ENCODE measurements at places on chromosomes 12 and 14.

- DNase-seq: peak; percentile 51
Observed at GRCh38 chr12:2691345-2692071, 103.3 kb upstream of the FKBP4 start.

DNA sequence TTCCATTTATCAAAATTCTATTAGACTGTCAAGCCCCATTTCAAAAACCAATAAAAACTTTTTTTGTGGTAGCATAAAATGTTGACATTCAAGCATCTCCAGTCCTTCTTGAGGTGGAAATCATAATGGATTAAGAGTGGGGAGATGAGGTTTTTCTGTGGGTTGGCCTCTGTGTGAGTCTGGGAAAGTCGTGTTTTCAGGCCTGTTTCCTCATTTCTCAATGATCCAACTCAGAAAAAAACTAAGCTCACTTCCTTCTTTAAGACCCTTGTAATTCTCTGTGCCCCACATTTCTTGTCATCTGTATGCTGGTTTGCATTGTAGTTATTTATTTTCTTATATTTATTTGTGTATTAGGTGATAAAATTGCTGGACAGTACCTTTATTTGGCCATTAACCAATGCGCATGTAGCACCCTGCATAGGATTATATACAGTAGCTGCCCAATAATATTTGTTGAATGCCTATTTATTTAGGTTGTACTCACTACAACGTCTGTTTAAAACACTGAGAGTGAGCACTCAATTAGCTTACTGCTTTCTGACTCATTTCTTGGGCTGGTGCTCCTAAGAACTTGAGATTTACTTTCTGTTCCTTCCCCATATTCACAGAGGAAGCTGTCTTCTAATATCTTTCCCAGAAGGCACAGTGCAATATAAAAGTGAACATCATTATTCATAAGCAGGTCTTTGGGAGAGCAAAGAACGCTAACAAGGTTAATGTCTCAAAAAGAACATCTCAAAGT, 121.9 kb downstream of the DNAI7 start:
- DNase-seq: no peak

DNA sequence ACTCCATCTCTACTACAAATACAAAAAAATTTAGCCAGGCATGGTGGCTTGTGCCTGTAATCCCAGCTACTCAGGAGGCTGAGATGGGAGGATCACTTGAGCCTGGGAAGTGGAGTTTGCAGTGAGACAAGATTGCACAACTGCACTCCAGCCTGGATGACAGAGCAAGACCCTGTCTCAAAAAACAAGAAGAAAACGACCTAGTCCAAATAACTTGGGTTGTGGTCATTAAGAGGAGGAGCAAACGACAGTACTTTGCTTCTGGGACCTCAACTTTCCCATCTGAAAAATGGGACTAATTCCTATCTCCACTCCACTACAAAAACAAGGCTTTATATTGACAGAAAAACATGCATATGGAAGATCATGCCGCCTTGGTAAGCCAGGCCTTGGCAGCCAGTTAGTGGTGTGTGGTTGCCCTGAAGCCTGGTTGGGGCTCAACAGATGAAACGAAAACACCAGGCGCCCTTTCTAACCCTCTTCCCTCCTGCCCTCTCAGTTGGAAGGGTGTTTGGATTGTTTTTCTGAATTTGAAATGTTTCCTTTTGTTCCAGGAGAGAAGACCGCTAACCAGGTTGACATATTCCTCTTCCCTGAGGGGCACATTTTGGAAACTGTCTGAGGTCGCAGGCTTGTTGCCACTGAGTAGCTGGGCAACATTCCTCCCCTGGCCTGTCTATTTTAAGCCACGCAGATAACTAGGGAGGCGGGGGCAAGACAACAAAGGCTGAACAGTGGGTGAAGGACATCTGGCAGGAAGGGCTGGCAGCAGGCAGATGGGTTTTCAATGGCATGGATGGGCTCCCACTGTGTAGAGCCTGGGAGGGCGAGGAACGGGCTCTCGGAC, 13.7 kb upstream of the VPS37B start:
- no peak for DNase-seq

GRCh38 chr12:28987538-28988324, 161.3 kb upstream of the FAR2 start:
- no peak for DNase-seq

- DNase-seq: peak; percentile 64
Observed at GRCh38 chr14:74619672-74620131, 7.7 kb upstream of the LTBP2 start.

DNA sequence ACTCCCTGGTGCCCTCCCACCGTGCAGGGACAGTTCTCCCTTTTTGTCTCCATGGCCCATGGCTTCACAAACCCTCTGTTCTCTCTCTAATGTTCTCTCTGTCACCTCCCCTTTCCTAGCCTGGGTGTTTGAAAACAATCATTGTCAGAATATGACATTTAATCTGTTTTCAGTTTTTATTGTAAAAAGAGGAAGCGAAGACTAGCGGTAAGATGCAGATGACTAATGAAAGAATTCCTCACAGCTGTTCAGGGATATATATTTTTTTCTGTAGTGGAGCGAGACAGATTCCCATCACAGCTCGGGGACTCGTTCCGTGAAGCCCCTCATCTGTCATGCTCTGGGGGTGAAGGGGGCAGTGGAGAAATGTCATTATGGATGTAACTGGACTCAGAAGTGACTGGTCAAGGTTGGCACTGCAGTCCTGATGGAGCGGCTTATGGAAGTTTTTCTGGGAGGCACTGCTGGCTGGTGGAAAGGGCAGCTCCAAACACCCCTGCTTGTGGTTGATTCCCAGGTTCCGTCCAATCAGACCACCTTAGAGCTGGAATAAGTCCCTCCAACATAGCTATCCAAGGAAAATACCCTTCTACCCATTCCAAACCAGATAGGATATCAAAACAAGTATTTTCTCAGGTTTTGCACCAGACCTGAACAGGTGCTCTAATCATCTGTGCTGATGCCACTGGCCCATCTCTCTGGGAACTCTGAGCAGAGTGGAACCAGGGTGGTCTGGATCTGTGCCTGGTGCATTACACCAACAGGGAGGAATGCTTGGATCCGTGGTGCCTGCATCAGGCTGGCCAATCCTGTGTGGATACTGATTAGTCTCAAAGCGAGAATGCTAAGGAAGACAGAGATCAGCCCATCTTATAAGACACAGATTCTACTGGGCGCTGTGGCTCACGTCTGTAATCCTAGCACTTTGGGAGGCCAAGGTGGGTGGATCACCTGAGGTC, 84.7 kb downstream of the GPATCH2L start:
- DNase-seq: no peak

- DNase-seq: no peak
Observed at GRCh38 chr12:75933101-75933500, 98.5 kb downstream of the PHLDA1 start.

- no peak for DNase-seq
Observed at GRCh38 chr12:111870706-111871105, 28.7 kb downstream of the MAPKAPK5 start.

GRCh38 chr12:106089935-106090334, 48.8 kb downstream of the NUAK1 start:
- no peak for DNase-seq

DNA sequence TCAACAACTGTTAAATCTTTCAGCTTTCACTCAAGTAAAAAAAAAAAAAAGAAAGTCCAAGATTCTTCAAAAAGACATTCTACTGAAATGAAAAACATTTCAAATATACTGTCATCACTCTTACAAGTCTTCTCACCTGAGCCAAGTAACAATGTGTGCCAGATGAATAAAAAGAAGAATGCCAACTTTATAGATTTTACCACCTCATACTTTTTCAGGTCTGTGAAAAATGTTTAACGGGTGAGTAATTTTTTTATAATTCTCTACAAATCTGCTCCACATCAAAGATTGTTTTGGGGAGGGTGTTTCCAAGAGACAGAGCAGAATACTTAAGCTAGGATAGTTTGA, 181.0 kb upstream of the BMP4 start:
- DNase-seq: no peak

- peak; percentile 10 for DNase-seq
Observed at GRCh38 chr14:70706177-70706576, 64.5 kb downstream of the TTC9 start.

DNA sequence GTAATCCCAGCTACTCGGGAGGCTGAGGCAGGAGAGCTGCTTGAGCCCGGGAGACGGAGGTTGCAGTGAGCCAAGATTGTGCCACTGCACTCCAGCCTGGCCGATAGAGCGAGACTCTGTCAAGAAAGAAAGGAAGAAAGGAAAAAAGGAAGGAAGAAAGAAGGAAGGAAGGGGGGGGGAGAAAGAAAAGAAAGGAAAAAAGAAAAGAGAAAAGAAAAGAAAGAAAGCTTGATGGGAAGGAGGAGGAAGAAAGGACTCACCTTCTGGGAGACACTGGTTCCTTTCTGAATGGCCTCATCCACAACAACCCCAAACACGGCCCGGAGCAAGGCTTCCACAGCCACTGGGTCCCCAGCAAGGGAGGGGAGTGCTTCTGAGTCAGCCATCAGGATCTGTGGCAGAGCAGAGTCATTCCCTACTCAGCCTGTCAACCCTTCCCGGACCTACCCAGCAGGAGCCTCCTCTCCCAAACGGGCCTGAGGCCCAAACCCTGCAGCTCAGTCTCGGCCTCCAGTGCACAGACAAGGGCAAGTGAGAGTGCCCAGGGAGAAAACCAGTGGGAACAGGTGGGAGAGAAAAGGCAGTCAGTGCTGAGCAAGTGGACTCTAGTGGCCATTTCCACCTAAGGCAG, 7.3 kb upstream of the ZNF740 start:
- DNase-seq: no peak

- DNase-seq: no peak
Observed at GRCh38 chr12:108324351-108325017, 14.6 kb downstream of the CMKLR1 start.

DNA sequence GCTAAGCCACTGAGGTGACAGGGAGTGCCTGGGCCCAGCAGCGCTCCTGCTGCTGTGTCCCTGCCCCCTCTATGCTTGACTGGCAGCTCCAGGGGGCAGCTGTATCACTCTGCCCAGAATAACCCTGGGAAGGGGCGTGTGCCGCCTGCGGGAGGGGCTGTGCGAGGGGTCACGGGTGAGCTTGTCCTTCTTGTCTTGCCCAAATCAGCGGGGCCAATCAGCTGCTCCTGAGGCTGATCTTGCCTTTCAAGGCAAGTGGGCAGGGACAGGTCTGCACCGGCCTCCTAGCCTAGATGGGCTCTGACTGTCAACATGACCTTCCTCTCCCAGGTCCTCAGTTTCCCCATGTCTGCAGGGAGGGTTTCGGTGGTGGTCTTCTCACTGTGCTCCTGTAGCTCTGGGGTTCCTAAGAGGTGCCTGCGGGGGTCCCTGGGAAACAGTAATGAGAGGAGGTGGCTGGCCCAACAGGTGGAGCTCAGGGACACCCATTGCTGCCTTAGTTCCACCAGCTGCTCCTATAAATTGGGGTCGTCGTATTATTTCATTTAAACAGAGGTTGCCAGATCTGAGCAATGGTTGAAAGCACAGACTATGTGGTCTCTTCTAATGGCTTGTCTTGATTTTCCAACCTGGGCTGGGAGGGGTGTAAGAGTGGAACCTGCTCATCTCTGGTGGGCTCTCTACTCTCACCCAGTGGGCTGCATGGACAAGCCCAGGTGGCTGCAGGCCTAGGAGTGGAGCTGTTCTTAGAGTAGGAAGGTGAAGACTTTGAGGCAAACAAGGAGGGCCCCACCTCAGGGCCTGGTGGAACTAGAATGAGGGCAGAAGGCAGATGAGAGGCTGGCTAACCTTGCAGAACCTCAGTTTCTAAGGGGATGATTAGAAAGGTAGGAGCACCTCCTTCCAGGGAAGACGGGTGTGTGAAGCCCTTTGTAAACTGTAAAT, 11.7 kb downstream of the RTL1 start:
- DNase-seq: no peak

GRCh38 chr14:43539210-43539609, 967.9 kb downstream of the FSCB start:
- DNase-seq: peak; percentile 59

Data from mesendoderm (in vitro differentiated cells).